ENCODE measurements at places on chromosomes 16 and 17. TPM values are rescaled to one million over a fixed set of nuclear protein-coding genes. Genes with fewer than 3 reads are reported as not detected.

DNA sequence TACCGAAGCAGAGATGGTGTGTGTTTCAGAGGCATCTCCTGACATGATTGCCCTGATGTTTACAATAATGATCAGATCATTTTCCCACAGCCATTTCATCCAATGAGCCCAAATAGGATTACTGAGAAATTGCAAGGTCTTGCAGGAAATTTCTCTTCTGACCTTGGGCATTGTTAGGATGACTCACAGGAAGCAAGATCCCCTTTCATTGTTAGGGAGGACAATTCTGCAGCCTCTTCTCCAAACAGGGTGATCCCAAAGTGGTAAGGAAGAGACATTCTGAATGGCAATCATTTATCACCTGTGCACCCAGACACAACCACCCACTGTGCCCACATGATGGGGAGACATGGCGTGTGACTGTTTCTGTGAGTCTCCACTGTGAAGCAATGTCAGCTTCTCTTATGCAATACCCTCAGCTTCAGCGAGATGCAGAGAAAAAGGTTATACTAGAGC is 306.7 kb upstream of the XYLT1 start:
- H3K27ac ChIP-seq: no peak overlapping the region
- no peaks in the 10 kb centered on the region for H3K36me3 ChIP-seq

DNA sequence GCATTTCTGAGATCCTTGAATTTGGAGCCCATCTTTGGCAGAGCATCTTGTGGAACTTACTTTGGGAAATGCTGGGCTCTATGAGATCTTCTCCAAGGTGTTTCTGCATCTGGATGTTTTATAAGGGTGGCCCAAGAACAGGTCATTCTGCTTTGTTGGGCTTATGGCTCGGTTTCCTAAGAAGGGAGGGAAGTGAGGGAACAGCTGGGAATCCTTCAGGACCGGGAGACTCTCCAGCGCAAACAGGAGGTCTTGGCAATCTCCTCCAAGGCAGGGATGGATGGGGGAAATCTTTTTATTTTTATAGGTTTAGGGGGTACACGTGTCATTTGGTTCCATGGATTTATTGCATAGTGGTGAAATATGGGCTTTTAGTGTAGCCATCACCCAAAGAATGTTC is 54.7 kb downstream of the IRX3 start:
- no peak for DNase-seq
- no peaks in the 10 kb centered on the region for H3K4me1 ChIP-seq
- no peak overlapping the region for H3K27ac ChIP-seq

DNA sequence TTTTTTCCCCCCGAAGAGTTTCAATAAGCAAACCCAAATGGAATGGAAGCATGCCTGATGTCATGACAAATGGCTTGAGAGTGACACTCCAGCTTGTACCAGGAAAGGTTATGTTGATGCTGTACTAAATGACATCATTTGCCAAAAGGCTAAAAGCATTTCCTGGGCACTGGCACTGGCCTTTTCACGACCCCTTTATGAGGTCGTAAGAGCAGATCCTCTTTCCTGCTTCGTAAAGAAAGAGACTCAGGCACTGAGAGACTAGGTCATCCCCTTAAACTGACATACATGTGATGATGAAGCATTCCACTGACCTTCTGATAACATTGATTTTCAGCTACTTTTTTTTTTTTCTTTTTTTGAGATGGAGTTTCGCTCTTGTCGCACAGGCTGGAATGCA is 30.5 kb downstream of the CEP295NL start:
- H3K36me3 ChIP-seq: no peaks in the 10 kb centered on the region
- no peak overlapping the region for H3K27ac ChIP-seq
- H3K4me1 ChIP-seq: peaks cover 34% of the 10 kb centered on the region
- no peak overlapping the region for H3K4me3 ChIP-seq

DNA sequence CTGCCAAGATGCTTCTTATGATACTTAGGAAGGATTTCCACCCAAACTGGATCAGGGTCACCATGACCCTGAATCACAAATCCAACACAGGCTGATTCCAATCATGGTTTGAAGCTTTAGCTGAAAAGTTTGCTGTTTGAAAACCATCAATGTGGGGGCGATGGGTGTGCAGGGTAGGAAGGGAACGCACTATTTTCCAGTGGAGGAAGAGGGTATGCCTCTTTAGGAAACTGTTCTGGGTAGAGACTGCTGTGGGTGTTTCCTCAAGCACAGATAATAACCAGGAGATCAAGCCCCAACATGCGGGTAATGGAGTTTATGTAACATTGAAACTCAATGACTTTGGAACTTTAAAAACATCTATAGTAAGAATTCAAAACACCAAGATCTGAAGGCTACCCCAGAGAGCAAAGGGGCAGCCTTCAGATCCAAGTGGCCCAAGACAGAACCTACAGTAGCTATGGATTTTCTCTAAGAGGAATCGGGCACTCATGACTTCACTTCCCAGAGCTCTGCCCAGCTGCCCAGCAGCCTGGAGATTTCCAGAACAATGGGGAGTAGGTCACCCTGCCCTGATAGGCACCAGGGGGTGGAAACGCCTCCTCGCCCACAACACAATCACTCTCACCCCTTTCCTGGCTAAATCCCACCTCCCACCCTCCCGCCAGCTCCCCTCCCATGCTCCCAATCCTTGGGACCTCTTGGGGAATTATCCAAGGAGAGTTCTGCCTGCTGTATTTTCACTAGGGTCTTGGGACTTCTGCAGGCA is 22.8 kb downstream of the TRIM25 start:
- no peak for DNase-seq
- no peak overlapping the region for H3K27ac ChIP-seq
- H3K4me1 ChIP-seq: no peaks in the 10 kb centered on the region

DNA sequence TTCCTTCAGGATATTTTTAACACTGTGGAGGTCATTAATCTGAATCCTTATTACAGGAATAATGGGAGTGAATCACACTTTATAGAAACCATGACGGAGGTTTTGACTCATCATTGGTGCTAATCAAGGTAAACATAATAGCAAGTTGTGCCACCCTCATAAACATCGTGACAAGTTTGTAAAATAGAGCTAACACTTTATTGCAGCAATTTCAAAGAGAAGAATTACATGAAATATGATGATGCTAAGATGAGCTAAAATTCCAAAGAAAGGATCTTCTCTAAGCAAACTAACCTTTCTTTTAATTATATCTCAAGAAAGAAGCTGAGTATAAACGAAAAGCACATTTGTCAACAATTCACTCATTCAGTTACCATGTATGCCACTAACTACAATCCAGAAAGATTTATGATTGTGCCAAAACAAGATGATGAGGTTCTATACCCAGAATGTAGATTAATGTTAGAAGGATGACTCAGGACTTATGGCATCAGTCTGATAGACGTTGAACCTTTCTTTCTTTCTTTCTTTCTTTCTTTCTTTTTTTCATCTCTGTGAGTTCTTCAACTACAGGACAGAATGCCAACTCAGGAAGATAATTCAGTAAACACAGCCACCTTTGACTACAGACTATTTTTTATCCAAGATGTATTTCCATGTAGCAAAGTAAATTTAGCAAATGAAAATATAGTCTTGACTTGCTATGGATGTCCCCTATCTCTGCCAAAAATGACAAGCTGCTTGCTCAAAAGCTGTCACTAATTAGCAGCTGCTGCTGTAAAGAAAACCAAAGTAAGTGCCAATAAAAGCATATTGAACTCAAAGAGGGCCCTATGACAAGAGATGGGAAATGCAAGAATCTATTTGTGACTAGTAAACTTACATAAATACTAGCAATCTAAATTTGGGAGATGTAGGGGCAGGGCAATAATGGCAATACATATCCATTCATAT is 23.3 kb downstream of the STAT5B start:
- peak overlapping the region; percentile 81 for H3K27ac ChIP-seq
- H3K4me3 ChIP-seq: no peak overlapping the region
- peaks cover 64% of the 10 kb centered on the region for H3K4me1 ChIP-seq
- no peak for DNase-seq

KRTAP3-1 gene
- not detected for total RNA-seq

DNA sequence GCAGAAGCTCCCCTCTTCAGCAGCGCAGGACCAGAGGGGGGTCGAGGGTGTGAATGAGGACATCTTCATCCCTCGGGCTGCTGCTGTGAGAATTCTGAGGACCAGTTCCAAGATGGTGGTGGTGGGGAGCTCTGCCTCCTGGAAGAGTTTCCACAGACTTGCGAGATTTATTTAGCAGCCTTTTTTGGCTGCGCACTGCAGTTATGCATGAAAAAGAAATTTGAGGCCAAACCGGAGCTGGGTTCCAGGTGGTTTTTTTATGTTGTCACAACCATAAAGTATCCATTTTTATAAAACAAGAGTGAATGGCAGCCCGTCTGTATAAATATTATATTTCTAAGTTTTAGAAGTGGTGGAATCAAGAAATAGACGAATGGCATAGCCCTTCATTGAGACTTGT is 76.9 kb upstream of the CLEC18A start:
- H3K27ac ChIP-seq: no peak overlapping the region
- H3K27me3 ChIP-seq: no peaks in the 10 kb centered on the region

PYDC1 gene
- total RNA-seq: not detected

NPTX1 gene
- 2.4 TPM for total RNA-seq

BCO1 gene
- not detected for total RNA-seq

GRCh38 chr16:19118938-19119431 is 5.2 kb downstream of the ITPRIPL2 start:
- H3K4me3 ChIP-seq: peak overlapping the region; percentile 32
- peaks cover 56% of the 10 kb centered on the region for H3K4me1 ChIP-seq
- H3K27me3 ChIP-seq: no peaks in the 10 kb centered on the region
- H3K36me3 ChIP-seq: peaks cover 14% of the 10 kb centered on the region
- peak overlapping the region; percentile 77 for H3K27ac ChIP-seq

DNA sequence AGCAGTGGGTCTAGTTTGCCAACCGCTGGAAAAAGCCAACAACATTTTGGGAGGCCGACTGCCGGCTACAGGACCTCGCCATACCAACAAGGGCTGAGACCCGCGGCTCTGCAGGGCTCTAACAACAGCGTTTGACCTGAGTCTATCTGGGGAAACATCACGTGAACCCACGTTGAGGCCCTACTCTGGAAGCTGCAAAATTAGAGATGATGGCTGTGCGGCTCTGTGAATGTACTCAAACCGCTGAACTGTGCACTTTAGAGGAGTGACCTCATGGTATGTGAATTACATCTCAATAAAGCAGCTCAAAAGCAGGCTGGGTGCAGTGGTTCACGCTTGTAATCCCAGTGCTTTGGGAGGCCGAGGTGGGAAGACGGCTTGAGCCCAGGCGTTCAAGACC is 10.1 kb upstream of the CEP295NL start:
- no peak overlapping the region for H3K27ac ChIP-seq
- peaks cover 22% of the 10 kb centered on the region for H3K4me1 ChIP-seq
- no peaks in the 10 kb centered on the region for H3K27me3 ChIP-seq

DNA sequence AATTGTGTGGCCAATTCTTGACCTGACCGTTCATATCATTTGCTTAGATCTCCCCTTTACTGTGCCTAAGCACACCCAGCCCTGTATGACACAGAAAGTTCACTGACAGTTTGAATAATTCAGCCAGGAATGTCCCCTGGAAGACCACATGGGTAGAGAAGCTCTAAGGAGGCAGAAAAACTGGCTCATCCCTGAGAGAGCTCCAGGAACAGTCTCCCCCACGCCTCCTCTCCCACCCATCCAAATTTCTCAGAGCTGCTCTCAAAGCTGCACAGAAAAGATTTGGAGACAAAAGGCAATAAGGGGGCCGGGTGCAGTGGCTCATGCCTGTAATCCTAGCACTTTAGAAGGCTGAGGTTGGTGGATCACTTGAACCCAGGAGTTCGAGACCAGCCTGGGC is 11.2 kb downstream of the PRAC1 start:
- H3K4me3 ChIP-seq: no peak overlapping the region
- peaks cover 80% of the 10 kb centered on the region for H3K27me3 ChIP-seq
- no peak overlapping the region for H3K27ac ChIP-seq

GRCh38 chr16:60302676-60303075 is 1568.6 kb upstream of the GOT2 start:
- no peaks in the 10 kb centered on the region for H3K27me3 ChIP-seq
- no peaks in the 10 kb centered on the region for H3K36me3 ChIP-seq
- no peak overlapping the region for H3K4me3 ChIP-seq
- no peak for DNase-seq

TNP2 gene
- not detected for total RNA-seq

- no peak overlapping the region for H3K27ac ChIP-seq
- no peaks in the 10 kb centered on the region for H3K36me3 ChIP-seq
- H3K4me3 ChIP-seq: no peak overlapping the region
- no peaks in the 10 kb centered on the region for H3K27me3 ChIP-seq
Observed at GRCh38 chr16:4342866-4343744, 8.0 kb downstream of the PAM16 start.

GRCh38 chr17:1555651-1556471 is 6.7 kb downstream of the PITPNA start:
- H3K36me3 ChIP-seq: no peaks in the 10 kb centered on the region
- no peak overlapping the region for H3K4me3 ChIP-seq
- DNase-seq: no peak
- H3K27ac ChIP-seq: no peak overlapping the region
- H3K27me3 ChIP-seq: no peaks in the 10 kb centered on the region

NKD1 gene
- 0.75 TPM for total RNA-seq

DNA sequence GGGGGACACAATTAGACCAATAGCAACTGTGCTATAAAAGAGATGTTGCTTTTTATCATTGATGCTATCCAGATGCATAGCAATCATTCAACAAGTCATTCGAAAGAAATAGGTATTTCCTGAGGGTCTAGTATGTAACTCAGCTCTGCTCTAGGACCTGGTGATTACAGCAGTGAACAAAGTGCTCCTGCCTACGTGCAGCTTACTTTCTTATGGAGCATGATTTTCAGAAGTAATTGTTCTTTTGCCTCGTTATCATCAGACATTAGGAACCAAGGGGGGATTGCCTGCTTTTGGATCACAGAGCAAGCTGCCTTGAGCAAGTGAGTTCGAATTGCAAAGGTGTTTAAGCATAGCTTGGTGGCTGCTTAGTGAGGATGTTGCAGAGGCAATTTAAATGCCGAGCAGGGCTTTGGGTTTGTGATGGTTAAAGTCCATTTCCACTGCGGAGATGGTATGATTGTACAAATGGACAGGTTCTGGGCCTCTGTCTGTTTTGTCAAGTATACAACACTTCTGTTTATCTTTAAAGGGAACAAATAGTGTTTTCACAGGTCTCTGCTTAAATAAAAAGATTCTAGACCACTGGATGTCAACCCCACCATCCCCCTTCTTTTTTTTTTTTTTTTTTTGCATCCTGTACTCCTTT is 41.5 kb downstream of the WWOX start:
- no peaks in the 10 kb centered on the region for H3K4me1 ChIP-seq
- H3K27me3 ChIP-seq: no peaks in the 10 kb centered on the region
- no peaks in the 10 kb centered on the region for H3K36me3 ChIP-seq
- H3K4me3 ChIP-seq: no peak overlapping the region
- H3K27ac ChIP-seq: no peak overlapping the region
- DNase-seq: no peak

All from gastrocnemius medialis (tissue), 4 donors.